ENCODE measurements at places on chromosomes 5 and 9.

- peak; percentile 18 for DNase-seq
Measured at GRCh38 chr9:107249131-107249533, 33.9 kb upstream of the RAD23B start.

DNA sequence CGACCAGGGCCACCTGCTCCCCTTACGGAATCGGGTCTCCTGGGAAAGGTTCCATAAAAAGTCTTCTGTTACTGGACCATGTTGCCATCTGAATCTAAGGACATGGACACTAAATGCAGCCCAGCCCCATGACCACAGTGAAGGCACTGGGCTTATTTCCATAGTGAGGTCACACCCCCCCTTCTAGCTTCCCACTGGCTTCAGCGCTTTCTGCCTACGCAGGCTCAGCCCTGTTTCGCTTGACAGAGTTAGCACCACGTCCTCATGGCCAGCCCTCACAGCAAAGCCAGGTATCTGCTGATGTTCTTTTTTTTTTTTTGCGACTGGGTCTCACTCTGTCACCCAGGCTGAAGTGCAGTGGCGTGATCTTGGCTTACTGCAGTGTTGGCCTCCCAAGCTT lies 14.1 kb downstream of the UCK1 start:
- DNase-seq: no peak

- DNase-seq: no peak
Measured at GRCh38 chr9:111696796-111697195, 35.4 kb downstream of the GNG10 start.

- no peak for DNase-seq
Measured at GRCh38 chr5:159052401-159053011, 47.2 kb downstream of the EBF1 start.

- no peak for DNase-seq
Measured at GRCh38 chr9:114805670-114806525, at the start of gene TNFSF15. Gene TNFSF15 (minus strand): TSS chr9:114806039. CDS start chr9:114806012, 27 bp downstream.

GRCh38 chr9:73264631-73265030 lies 113.0 kb downstream of the ANXA1 start:
- no peak for DNase-seq

DNA sequence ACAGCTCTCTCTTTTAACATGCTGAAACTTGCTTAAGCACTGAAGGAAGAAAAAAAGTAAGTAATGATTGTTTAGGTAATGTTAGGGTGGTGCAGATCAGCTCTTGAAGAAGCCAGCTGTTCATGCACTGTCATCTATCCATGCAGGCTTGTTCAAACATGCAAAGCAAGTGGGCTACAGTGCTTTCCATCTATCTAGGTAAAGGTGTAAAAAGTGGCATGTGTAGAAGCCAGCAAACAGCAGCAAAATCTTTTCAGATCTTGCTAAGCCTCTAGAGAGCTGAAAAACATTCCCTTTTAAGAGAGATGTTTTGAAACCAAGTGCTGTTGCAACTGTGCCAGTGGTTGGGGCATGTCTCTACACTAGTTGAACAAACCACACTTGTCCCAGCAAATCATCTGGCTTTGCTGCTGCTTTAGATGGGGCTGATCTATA lies 214.4 kb downstream of the EFNA5 start:
- no peak for DNase-seq

DNA sequence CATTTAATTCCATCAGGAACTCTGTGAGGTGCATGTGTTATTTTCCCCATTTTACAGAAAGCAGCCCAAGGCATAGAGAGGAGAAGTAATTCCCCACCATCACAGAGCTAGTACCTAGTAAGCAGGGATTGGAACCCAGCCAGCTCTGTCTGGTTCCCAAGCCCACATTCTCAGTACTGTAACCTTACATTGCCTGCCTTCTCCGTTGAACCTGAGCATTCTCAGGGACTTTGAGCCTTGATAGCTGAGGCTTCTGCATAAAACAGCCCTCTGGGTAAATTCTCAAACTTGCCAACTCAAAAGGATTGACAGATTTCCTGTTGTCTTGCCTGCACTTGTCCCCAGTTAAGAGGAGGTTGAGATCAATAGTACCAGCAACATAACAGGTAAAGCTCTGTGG lies 9.2 kb upstream of the GLE1 start:
- no peak for DNase-seq

DNA sequence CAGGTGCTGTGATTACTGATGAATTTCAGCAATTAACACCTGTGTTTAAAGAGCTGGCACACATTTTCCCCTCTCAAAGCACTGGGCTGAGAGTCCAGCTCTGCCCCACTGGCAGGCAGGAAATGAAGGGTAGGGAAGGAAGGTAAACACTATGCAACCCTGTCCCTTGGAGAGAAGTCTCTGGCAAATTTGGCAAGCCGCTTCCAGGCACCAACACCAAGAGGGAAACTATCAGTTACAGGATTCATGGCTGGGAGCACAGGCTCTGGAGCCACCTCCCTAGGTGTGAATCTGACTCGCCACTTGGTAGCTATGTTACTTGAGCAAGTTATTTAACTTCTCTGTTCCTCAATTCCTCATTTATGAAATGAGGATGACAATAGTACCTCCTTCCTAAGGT lies 3.3 kb downstream of the ANKS6 start:
- no peak for DNase-seq

DNA sequence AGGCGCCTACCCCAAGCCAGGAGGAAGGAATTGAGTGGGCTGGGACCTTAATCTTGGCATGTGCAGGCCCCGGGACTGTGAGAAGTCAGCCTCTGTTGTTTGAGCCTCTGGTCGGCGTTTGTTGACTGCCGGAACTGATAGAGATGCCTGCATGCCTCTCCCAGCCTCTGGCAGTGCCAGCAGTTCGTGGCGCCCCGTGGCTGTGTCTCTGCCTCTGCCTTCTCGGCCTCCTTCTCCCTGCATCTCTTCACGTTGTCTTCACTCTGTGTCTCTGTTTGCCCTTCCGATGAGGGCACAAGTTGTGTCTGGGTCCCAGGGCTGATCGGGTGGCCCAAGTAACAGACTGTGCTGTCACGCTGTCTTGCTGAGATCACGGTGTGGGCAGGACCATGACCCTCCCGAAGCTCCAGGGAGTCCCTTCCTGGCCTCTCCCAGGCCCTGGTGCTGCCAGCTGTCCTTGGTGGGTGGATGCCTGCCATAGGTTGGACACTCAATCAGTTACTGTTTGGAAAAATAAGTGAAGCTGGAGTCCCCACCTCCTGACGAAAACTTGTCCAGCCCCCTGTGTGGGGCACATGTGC lies 133.5 kb upstream of the LPCAT1 start:
- no peak for DNase-seq

GRCh38 chr5:11075035-11075805 lies 314.2 kb upstream of the DAP start:
- DNase-seq: no peak

GRCh38 chr9:123724211-123724796 lies 205.6 kb downstream of the DENND1A start:
- no peak for DNase-seq

GRCh38 chr5:147303251-147303650 lies 68.4 kb downstream of the STK32A start:
- DNase-seq: no peak

DNA sequence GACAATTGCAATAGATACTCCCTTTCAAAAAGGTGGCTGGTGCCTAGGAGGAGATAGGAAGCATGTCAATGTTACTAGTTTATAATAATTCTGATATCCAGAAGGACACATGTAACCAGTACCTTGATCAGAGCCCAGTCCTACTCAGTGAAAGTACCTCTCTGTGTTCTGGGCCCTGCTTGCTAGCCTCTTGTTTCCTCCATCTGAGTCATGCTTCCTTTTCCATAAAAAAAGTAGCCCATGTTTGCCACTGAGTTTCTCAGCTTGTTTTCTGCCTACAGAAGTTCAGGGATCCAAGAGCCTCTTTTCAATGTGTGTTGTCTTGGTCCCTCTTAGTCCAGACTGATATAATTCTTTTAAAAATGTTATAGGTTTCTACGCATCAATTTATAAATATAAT lies 149.0 kb downstream of the SSBP2 start:
- no peak for DNase-seq

DNA sequence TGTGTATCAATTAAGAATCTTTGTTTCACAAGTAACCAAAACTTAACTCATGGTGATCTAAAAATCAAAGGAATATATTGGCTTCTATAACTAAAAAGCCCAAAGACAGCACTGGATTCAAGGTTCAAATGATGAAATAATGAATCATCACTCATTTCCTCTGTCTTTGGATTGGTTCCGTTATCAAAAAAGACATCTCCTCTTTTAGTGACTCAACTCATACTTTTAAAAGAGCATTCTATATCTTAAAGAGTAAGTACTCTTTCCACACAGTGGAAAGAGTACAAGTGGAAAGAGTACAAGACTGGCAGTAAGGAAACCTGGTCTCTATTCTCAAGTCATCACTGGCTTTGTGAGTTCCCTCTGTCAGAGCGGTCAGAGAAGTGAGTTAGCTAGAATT lies 141.4 kb upstream of the NMUR2 start:
- DNase-seq: no peak

DNA sequence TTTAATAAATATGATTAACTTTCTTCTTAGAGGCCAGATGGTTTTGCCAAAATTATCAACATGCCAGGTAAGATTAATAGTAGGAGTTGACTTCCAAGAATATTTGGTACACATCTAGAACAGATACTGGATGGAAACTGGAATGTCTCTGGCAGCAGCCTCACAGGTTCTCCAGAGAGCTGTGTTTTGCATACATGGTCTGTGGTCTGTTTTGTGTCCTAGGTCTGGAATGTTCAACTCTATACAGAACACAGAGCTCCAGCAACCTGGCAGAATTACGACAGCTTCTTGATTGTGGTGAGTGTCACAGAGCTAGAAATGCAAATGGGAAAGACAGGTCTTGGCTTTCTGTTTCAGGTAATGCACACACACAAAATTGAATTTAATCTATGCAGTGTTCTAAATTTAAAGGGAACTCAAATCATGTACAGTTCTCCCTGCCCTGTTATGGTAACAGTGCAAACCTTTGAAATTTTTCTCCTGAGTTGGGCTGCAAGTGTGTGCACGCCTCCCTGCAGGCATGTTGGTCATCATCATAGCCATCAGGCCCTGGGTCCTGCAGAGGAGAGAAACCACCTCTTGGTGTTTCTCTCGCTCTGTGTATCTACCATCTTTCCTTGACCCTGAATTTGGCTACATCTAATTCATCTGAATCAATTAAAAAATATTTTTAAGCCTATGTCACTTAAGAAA lies 58.3 kb downstream of the PIK3R1 start:
- no peak for DNase-seq

GRCh38 chr9:127437497-127438264 lies 13.5 kb downstream of the ZNF79 start:
- no peak for DNase-seq

DNA sequence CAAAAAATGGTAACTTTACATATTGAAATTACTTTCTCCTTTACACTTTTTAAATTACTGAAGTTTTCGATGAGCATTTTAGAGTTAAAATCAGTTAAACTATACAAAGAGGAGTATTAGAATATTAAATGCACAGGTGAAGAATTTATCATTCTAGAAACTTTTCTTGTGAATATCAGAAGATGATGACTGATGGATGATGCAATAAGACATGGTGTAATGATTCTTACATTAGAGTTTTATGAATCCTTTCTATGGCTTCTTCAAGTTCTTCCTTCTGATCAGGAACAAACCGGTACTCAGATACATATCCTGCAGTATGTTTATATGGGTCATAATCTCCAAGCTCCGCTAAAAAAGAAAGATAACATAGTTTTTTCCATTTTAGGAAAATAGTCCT lies 154.4 kb downstream of the EPB41L4A start:
- DNase-seq: no peak

DNA sequence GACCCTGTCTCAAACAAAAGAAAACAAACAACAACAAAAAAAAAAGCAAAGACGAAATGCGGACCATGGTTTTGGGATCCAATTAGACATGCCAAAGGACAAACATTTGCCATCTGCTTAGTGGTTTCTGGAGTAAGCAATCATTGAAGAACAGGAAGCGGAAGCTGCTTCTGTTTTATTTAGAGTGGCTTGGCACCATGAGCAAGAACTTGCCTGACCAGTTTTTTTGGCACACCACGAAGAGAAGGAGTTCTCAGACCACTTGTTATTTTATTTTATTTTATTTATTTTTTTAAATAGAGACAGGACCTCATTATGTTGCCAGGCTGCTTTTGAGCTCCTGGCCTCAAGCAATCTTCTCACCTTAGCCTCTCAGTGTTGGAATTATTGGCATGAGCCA lies 17.0 kb downstream of the BTF3 start:
- DNase-seq: no peak

GRCh38 chr5:159824188-159825161 lies 91.8 kb upstream of the ADRA1B start:
- DNase-seq: no peak

DNA sequence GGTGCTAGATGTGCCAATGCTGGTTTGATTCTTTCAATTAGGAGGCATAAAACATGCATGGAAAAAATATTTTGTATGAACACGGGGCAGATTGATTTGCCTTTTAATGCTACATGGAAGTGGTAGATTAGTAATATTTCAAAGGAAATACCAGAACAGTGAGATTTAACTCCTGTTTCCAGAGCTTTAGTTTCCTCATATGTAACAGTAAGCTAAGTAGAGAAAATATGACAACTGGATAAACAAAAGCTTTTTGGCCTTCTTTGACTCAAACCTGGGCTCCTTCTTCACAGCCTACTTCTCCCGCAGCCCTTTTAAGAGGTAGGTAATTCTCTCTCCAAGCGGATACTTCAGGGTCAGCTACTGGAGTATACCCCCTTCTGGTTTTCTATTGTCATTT lies 254.2 kb upstream of the TRPC7 start:
- DNase-seq: no peak

DNA sequence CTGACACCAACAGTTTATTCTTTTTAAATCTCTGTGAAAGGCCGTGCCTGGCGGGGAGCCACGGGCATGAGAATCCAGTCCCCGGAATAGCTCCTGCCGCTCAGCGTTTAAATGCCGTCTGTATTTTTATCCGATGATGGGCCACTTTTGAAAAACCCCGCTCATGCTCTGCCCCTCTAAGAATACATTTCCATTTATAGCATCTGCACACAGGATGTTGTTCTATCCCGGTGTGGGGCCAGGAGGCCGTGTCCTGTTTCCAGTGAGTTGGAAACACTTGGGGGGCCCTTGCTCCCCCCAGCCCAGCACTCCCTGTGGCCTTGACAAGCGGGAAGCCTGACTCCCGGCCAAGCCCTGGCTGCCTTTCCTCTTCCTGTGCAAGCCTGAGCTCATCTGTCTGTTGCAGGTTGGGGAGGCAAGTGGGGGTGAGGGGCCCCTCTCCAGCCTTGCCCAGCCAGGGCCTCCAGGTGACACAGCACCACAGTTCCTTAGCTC lies 39.0 kb downstream of the ERGIC1 start:
- peak; percentile 91 for DNase-seq

DNA sequence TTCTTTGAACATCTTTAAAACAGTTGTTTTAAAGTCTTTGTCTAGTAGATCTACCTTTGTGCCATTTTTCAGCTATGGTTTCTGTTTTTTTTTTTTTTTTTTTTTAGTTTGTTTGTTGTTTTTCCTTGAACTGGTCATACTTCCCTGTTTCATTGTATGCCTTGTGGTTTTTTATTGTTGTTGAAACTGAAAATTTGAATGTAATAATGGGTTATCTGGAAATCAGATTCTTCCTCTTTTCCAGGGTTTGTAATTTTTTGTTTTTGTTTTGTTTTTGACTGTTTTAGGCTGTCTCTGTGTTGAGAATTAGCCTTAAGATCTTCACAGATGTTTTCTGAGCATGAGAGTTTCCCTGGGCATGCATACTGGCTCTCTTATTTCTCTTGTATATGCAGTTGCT lies 269.6 kb upstream of the DAP start:
- DNase-seq: no peak

GRCh38 chr5:143402553-143403333 lies 743 bp downstream of the NR3C1 start:
- DNase-seq: no peak
